ENCODE measurements at places on chromosomes 2 and 18.

GRCh38 chr2:47868611-47869352, 37.5 kb downstream of the FBXO11 start:
- no peak for DNase-seq

- DNase-seq: no peak
These were observed 11.4 kb upstream of the LRATD1 start for GRCh38 chr2:14621114-14621513.

GRCh38 chr2:240823449-240824336, 3.7 kb upstream of the KIF1A start:
- no peak for DNase-seq

DNA sequence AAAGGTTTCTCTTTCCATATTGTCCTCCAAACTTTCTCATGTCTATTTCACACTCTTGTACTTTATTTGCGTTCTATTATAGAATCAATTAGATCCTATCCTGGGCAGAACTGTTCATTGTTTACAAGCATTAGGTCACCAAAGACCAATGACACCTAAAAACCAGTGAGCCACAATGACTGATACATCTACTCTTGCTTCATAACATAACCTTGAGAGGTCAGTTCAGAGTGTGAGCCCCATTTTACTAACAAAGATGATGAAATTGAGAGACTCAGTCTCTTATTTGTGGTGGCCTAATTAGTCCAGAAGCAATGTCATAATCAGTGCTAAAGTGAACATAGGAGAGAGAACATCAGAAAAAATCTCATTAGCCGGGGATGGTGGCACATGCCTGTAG, 248.9 kb upstream of the RBBP8 start:
- DNase-seq: no peak

DNA sequence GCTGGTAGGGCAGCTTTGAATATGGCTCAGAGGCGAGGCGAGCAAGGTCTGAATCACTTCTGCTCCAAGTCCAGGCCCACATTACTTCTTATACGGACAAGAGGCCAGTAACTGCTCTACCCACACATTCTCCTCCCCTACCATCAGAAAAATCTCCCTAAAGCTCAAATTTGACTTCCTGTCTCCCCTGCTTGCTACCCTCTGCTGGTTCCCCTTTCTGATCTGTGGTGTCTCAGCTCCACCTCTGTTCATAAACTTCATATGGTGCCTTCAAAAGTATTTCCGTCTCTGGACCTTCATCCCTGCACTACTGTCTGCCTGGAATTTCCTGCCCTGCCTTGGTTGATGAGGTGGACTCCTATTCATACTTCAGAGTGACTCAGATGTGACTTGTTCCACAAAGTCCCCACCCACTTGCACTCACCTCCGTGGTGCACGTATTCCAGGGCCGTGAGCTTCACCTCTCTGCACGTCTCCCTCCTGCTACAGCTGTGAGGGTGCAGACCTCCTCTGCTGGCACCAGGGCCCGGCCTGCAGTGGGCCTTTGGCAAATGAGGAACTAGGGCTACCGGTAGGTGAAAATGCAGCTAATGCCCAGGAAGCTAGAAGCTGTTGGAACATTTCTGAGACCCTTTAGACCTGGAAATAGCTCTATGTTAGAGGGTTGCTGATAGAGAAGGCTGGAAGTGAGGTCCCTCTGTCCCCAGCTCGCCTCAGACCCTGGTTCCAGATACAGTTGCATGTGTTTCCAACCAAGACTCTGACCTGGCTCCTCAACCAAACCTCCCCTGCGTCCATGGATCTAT, 24.6 kb upstream of the KCMF1 start:
- DNase-seq: peak; percentile 52

DNA sequence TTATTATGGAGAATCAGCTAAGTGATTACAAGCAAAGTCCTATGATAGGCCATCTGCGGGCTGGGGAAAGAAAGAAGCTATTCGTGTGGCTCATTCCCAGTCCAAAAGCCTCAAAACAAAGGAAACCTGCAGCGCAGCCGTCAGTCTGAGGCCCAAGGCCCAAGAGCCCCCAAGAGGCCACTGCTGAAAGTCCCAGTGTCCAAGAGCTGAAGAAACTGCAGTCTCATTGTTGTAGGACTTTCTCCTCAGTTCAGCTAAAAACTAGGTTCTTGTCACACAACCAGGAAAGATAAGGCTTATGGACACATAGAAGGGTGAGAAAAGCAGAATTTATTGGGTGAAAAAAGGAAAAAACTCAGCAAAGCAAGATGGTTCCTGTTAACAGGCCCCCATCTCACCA, 143.2 kb downstream of the RHBDD1 start:
- no peak for DNase-seq
